ENCODE measurements at places on chromosomes 5 and 9.
A peak's percentile ranks its signal among the peaks of the same experiment; 100 is the strongest.

GRCh38 chr5:155082401-155082800 lies 68.8 kb downstream of the KIF4B start:
- no peak for DNase-seq

DNA sequence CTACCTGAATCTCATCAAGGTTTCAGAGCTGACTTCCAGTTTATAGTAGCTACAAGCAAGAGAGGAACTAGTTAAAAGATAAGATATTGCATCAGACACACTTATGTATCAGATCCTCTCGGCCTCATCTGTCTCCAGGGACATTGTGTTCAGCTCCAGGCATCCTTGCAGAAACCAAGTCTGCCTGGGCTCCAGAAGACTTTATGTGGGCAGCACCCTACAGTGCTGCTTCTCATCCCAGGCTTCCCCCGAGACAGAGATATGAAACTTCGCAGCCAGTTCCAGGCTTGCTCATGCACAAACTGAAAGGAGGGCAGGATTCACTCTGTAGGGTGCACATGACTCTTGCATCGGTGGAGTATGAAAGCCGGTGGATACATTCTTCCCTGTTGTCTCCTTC lies 33.9 kb upstream of the FOXB2 start:
- no peak for DNase-seq

DNA sequence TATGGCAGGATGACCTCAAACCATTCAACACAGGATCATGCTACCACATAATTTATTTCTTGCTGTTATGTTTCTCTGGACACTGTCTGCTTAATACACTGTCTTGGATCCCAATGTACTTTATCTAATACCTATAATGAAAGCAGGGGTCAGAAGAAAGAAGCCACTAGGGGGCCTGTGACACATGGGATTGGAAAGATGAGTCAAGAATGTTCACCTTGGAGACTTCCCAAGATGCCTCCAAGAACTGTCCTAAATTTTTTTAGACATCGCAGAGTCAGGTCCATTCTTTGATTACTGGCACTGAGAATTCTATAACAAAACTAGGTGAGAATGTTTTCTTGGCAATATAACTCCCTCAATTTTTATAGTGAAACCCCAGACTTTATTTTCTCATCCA lies 305.8 kb upstream of the SMARCA2 start:
- DNase-seq, result no peak

DNA sequence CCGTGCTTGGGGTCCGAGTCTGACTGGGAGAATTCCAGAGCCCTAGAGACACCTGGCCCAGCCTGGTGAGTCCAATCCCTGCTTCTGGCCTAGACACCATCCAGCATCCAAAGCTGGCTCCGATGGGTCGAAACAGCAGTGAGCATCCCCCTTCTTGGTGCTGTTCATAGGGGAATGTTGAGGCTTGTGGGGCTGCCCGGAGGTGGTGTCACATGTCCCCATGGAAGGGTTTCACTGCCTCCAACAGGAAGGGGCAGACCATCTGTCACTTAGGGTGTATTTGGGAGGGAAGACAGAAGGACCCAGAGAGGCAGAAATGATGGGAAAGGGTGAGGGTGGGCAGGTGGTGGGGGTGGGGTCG lies 13.9 kb downstream of the C9orf50 start:
- no peak for DNase-seq

GRCh38 chr5:15346738-15347137 lies 153.2 kb upstream of the FBXL7 start:
- DNase-seq, result no peak

DNA sequence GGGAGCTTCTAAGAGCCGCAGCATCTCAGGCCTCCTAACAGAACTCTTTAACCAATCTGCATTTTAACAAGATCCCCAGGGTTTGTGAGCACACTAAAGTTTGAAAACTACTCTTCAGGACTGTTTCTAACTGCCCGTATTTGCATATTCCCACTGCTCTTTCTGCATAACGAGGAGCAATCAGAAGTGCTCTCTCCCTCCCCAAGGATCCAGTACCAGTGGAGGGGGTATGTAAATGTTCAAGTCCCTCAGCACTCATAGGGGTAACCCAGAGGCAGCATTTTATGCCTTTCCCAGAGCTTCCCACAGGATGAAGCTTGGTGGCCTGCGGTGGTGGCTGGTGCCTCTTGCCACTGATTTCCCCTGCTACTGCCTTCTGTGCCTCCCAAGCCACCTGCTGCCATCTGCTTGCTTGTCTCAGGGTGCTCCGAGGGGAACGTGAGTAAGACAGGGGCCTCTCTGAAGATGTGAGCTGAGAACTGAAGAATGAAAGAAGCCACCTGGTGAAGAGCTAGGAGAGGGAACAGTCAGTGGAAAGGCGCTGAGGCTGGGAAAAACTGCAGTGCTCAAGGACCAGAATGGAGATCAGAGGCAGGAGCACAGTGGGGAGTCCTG lies 30.0 kb upstream of the PPP1R2B start:
- no peak for DNase-seq

GRCh38 chr9:110214586-110215355 lies 6.8 kb upstream of the C9orf152 start:
- DNase-seq, result no peak

DNA sequence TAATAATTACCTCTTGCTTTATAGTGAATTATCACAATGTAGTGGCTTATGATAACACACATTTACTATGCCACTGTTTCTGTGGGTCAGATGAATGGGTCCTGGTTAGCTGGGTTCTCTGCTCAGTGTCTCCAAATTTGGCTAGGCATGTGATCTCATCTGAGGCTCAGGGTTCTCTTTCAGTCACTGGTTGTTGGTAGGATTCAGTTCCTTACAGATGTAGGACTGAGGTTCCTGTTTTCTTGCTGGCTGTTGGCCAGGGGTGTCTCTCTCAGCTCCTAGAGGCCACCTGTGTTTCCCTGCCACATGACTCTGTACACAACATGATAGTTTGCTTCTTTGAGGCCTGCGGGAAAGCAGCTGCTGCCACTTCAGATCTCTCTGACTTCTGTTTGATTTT lies 7.1 kb downstream of the NFX1 start:
- DNase-seq, result no peak

- no peak for DNase-seq
These were observed 211.3 kb downstream of the MAN2A1 start for GRCh38 chr5:109900911-109901627.

DNA sequence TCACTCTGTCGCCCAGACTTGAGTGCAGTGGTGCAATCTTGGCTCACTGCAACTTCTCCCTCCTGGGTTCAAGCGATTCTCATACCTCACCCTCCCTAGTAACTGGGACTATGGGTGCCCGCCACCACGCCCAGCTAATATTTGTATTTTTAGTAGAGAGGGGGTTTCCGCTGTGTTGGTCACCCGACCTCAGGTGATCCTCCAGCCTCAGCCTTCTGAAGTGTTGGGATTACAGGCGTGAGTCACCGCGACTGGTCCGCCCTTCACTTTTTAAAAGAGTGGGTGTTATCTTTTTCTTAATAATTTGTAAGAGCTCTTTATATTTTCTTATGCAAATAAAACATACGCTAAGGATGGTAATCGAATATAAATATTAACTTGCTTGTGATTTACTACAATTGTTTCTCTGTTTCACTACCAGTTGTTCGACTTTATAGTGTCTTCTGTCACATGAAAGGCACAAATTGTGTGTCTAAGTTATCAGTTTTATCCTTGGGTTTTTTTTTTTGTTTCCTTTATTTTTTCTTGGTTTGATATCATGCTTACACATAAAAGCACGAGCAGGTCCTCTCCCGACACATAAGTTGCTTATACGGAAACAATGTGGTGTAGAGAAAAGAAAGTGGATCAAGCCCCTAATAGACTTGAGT lies 1.9 kb upstream of the GPBP1 start:
- DNase-seq, result peak; percentile 21

DNA sequence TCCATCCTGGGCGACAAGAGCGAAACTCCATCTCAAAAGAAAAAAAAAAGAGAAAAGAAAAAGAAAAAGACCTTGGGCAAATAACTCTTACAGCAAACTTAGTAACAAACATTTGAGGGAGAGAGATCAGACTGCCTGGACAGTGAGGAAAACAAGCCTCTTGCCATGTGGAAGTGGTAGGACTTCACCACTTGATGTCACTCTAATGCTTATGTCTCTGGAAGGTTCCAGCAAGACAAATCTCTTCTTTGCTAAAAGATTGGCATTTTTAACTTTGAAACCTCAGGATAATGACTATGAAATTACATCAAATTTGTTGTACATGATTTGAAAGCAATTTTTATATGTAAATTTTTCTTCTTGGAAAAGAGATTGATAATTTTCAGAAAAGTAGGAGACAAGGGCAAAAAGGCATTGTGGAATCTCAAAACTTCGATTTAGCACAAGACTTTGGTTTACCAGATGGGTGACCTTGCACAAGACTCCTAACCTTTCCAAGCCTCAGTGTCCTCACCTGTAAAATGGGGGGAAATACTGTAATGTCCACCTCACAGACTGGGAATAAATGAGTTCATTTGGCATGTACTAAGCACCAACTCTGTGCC lies 5.4 kb downstream of the ACTL7B start:
- no peak for DNase-seq

DNA sequence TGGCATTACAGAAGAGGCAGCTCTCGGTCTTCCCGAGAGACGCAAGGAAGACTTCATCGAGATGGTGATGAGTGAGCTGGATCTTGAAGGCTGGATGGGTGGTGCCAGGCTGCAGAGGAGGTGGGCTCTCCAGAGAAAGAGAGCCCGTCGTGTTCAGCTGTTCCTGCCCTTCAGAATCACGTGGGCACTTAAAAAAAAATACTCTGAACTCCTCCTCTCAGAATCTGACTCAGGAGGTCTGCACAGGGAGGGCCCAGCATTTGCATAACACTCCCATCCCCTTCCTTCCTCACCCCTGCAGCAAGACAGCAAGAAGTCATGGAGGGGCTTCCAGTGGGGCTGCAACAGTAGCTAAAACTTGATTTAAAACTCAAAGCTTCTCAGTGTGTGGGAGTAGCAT lies 203.0 kb downstream of the ATPSCKMT start:
- DNase-seq, result no peak

- no peak for DNase-seq
These were observed 80.3 kb downstream of the SLCO6A1 start for GRCh38 chr5:102418531-102418930.

DNA sequence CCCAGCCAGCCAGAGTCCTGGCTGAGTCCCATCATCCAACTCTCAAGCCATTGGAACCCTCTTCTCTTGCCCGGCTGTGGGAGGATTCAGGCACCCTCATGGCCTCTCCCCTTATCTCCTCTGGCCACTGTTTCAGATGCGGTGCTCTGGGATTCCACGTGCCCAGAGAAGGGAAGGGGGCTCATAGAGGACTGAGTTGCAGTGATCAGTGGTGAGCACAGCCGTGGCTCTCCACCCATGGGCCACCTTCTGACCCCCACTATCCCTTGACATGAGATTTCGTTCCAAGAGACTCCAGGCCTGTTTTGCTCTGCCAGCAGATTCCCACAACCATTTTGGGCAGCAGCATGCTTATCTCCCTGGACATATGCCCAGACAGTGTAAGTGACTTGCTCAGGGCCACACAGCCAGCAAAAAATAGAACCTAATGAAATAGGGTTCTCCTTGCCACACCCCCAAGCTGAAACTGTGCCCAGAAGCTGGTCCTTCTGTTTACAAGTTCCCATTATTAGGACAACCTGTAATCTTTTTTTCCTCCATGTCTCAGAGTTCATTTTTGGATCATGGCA lies 2.7 kb downstream of the GPX3 start:
- no peak for DNase-seq

DNA sequence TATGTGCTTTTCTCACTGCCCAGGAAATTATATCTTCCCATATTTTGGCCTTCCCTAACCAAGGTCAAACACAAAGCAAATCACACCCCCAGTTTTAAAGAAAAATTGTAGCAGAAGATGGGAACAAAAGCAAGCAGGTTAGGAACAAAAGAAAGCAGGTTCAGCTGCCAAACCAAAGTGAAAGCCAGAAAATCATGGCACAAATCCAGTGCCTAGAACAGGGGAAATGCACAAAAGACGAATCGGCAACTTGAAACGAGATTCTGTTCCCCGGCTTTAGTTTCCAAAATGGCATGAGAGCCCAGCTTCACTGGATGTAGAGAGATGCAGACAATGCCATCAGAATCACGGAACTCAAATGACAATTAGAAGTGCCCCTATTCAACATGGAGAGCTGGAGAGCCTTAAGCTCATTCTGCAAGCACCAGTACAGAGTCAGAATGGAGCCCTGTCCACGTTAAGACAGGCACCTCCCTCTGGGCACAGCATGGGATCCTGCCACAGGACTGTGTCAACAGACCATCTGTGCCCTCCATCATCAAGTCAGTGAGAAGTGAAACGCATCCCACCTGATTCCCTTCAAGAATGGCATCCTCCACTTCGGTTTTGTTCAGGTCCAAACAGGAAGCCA lies 13.8 kb downstream of the DNAH5 start:
- DNase-seq, result no peak

DNA sequence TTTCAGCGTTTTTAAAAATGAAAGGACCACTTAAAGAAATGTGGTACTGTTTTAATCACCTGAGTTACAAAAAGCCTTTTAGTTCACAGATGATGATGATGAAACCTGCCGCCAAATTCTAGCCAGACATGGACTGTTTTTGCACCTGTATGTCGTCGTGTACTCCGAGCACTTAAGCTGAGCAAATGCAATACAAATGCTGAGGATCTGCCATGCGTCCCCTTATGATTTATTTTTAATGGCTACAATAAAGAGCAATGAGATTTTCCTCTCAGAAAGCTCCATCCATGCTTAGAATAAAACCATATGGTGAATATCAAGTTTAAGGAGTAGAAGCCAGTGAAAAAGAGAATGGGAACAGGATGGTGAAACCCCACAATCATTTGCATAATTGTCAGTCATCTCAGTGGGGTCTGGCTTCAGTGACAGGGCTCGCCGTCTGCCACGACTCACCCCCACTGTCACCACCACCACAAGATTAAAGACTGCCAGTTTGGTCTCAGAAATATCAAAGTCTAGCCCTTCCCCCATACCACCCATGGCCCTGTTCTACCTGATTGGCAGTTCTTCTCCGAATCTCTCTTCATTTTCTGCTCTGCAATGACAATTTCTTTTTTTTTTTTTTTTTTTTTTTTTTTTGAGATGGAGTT lies 159.9 kb downstream of the GOLPH3 start:
- no peak for DNase-seq

- no peak for DNase-seq
These were observed 47.6 kb downstream of the AQP7 start for GRCh38 chr9:33354651-33355211.

- no peak for DNase-seq
These were observed 25.1 kb upstream of the UBE2QL1 start for GRCh38 chr5:6423327-6424109.

- no peak for DNase-seq
These were observed 87.2 kb upstream of the DMRT1 start for GRCh38 chr9:754150-754931.

DNA sequence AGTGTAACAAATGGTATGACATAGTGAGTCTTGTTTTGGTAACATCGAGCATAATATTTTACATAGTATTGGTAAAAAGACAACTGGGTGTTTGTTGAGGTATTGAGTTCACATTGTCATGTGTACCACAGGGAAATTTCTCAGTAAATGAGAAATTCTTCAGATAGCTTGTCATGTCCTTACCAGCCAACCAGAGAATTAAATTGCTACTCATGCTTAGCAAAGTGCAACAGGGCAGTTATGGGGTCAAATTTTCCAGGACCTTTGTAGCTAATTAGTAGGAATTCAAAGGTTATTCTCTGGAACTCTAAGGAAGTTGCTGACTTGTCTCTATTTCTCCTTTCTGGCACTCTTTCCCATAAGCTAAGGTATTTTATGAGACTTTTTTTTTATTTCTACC lies 595.7 kb downstream of the EFNA5 start:
- DNase-seq, result no peak

GRCh38 chr5:61333954-61334867 lies 2.2 kb downstream of the ZSWIM6 start:
- DNase-seq, result no peak
